Calu3 (cell line): ENCODE measurements at places on chromosomes 4 and X.

- no peak for DNase-seq
These were observed 989.2 kb upstream of the LCORL start for GRCh38 chr4:19010761-19011160.

GRCh38 chrX:16458208-16458607, 191.8 kb upstream of the S100G start:
- no peak for DNase-seq

DNA sequence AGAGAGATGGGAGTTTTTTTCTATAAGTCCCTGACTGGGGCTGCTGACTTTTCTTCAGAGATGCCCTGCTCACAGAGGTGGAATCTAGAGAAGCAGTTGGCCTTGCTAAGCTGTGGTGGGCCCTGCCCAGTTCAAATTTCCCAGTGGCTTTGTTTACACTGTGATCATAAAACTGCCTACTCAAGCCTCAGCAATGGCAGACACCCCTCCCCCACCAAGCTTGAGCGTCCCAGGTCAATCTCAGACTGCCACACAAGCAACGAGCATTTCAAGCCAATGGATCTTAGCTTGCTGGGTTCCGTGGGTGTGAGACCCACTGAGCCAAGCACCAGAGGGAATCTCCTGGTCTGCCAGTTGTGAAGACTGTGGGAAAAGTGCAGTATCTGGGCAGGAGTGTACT, 199.8 kb upstream of the WDFY3 start:
- DNase-seq: no peak

- DNase-seq: no peak
These were observed 69.8 kb downstream of the RPS3A start for GRCh38 chr4:151169223-151169622.

GRCh38 chr4:175651756-175652310, 160.2 kb downstream of the GPM6A start:
- no peak for DNase-seq

GRCh38 chr4:55887594-55887993, 34.1 kb downstream of the EXOC1 start:
- DNase-seq: no peak
